Calu3 (cell line): ENCODE measurements at places on chromosomes 12 and 14.

DNA sequence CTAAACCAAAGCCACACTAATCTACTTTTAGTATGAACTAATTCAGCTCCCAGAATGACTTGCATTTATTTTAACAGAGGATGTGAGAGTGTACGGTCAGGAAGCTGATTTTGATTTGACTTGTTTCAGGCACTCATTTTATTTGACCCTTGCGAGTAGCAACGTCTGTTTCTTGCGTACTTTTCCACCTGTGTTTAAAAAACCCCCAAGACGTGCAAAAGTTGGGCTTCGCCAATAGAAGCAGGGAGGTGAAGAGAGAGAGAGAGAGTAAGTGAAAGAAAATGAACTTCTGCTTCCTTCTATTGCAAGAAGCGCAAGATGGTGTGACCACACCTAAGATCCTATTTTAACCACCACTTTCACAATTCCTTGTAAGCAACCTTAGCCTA lies 6.7 kb upstream of the SLC15A4 start:
- no peak for DNase-seq

DNA sequence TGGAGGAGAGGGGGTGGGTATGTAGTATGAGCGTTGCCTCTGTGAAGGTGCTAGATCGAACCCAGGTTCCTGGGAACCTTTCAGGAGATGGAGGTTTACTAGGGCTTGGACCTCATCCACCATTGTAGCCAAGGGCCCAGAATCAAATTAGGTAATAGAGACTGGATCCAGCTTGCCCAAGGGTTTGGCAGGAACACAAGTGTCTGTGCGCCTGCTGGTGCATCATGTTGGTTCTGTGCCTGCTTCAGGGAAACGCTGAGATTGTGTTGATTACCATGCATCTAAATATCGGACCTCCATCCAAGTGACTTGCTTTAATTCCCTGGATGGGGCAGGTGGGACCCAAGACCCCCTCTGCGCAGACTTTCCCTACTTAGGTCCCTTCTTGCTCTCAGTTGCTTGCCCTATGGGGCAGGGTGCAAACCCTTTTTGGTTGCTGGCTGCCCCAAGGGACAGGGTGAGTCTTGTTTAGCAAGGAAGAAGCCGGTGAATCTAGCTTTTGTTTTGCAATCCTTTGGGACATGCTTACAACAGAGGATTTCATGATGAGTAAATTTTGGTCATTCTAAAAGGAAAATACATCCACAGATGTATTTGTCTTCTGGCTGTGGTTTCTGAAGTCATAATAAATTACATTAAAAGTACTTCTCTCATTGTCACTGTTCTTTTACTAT lies 189.8 kb upstream of the PRICKLE1 start:
- DNase-seq, result no peak

- DNase-seq, result no peak
Measured at GRCh38 chr14:103508521-103509329, 13.9 kb downstream of the CKB start.

- DNase-seq, result no peak
Measured at GRCh38 chr14:90966493-90966892, 93.9 kb downstream of the RPS6KA5 start.

GRCh38 chr14:67738740-67739504 lies 37.2 kb downstream of the RDH12 start:
- peak; percentile 72 for DNase-seq

DNA sequence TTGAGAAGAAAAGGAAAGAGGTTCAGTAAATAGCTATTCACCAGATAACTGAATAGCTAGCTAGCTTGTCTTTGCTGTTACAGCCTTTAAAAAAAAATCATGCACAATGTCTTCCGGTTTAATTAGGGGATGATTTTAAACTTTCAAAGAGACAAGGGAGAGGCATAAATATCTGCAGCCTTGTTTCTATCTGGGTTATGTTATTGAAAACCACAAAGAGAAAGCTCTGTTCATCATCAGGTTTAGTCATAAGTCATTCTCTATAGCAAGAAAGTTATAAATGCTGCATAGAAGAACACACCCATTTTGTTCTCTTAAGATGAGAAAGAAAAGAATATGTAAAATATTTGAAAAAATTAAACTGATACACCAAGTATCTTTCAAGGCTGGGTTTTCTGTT lies 1046.9 kb downstream of the AACS start:
- no peak for DNase-seq

DNA sequence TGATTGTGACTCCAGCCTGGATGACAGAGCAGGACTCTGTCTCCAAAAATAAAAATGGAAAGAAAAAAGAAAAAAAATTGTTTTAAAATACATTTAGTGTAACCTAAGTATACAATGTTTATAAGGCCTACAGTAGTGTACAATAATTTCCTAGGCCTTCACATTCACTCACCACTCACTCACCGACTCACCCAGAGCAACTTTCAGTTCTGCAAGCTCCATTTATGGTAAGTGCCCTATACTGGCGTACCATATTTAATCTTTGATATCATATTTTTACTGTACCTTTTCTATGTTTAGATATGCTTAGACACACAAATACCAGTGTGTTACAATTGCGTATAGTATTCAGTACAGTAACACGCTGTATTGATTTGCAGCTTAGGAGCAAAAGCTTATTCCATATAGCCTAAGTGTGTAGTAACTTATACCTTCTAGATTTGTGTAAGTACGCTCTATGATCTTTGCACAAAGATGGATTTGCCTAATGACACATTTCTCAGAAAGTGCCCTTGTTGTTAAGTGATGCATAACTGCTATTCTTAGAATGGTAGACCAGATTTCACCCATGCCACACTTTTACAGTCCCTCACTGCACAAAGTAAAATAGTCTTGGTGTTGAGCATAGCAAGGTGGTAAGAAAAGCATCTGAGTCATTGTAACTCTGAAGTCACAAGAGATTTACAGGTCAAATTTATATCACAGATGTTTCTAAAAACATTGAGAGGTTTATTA lies 151.9 kb downstream of the LRRK2 start:
- no peak for DNase-seq

- DNase-seq, result no peak
Measured at GRCh38 chr12:104502638-104503037, 45.9 kb downstream of the CHST11 start.
